ENCODE measurements at places on chromosomes 12 and 14.

GRCh38 chr12:115898670-115899069, 378.8 kb downstream of the MED13L start:
- no peak for DNase-seq

DNA sequence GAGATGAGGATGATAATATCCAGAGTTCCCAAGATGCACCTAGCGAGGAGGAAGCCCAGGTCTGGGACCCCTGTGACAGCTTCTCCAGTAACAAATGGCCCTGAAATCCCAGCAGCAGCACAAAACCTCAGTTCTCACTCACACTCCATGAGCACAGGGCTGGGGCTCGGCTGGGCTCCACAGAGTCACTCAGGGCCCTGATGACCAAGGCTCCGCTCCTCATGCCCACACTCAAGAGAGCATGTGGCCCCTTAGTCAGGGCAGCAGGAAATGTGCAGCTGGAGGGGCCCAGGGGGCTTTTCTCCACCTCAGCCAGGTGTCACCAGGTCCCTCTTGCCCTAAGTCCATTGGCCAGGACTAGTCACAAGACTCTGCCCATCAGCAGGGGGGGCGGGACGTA, 242.7 kb upstream of the SFSWAP start:
- no peak for DNase-seq

DNA sequence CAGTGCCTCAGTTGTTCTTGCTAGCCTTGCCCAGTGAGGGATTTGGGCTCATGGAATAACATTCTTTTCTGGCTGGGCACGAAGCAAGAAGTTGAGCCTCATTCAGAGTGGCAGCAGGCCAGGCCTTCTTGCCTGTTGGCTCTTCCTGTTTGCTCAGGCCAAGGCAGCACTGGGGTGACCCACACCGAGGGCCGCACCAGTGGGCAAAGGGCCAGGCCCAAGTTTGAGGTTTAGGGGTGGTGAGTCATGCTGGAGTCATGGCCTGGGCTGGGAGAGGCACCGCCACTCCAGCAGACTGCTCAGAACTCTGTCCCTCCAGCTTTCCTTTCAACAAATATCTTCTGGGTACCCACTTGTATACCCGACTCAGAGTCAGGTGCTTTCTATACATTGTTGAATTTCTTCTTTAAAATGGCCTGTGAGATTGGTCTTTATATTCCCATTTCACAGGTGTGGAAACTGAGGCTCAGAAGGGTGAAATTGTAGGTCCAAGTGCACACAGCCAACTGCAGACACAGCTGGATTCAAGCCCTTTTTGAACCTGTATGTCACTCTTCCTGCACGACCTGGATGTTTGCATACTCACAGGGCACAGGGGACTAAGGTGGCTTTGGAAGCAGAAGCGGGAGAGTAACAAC, 279.4 kb downstream of the FOXN3 start:
- DNase-seq: no peak

GRCh38 chr12:84658877-84659276, 253.7 kb downstream of the SLC6A15 start:
- no peak for DNase-seq
